ENCODE measurements at places on chromosomes 3 and 15. TPM values are rescaled to one million over a fixed set of nuclear protein-coding genes. Genes with fewer than 3 reads are reported as not detected.

GRCh38 chr15:52307847-52308246 lies 12.2 kb upstream of the MYO5C start:
- DNase-seq: no peak

DNA sequence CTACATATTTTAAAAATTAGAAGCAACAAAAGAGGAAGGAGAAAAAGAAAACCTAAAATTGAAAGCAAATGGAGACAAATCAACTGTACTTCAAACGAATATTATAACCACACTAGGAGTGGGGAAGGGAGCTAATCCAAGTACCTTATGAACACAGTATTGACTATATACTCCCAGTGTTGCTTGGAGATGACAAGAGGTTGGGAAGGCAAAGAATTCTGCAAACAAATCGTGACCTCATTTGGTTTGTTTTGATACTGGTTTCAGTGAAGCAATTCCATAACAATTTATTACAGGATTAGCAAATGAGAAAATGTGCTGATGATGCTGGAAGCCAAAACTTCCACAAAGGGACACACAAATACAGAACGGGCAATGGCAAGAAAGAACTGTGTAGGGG lies 268.1 kb downstream of the ULK4 start:
- no peak for DNase-seq

DNA sequence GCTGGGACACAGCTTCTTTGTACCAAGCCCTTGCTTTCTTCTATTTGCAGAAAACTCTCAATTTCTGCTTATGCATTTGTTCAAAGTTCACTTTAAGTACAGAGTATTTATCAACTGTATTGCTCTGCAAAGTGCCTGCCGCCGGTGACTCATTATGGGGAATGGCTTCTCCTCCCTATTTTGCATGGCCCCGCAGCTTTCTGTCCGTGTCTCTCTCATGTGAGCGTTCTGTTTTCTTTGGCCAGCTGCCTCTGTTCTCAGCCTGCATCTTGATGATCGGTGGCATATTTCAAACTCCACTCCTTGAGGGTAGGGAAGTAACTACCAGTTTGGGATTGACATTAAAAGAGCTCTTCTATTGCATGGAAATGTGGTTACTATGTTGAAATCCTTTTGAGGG lies 28.6 kb upstream of the ST8SIA2 start:
- no peak for DNase-seq

GRCh38 chr3:2978977-2979732 lies 131.0 kb downstream of the IL5RA start:
- DNase-seq: no peak

- no peak for DNase-seq
Observed at GRCh38 chr15:92376109-92376508, 17.6 kb upstream of the ST8SIA2 start.

- no peak for DNase-seq
Observed at GRCh38 chr15:68821190-68821840, 620 bp upstream of the ANP32A start.

- no peak for DNase-seq
Observed at GRCh38 chr15:76208084-76208785, 103.0 kb downstream of the ETFA start.

DNA sequence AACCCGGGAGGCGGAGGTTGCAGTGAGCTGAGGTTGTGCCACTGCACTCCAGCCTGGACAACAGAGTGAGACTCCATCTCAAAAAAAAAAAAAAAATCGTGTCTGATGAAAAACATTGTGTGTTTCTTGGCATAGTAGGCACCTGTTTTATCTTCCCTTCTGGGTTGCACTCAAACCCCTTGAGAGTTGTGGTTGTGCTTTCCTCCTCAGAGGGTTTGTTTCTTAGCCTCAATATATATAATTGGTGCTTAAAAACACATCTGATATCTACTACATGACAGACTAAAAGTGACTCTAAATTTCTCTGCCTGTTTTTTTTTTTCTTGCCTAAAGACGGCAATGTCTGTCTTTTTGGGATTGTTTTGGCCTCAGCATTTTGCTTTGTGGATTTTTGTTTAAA lies 7.6 kb downstream of the NR1D2 start:
- DNase-seq: no peak

DNA sequence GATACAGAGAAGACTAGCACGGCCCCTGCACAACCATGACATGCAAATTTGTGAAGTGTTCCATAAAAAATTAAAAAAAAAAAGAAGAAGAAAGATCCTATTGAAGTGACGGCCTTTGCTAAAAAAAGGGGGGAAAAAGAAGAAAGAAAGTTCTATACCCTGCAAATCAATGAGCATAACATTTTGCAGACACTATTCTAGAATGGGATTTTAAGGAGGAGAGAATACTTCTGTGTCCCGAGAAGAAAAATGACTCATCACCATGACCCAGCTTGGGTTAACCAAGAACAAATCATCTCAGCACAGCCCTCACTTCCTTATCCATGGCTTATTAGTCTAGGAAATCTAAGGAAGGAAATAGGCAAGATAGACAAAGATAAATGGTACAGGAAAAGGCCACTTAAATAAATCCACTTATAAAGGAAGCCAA lies 7.4 kb upstream of the SH3BP5 start:
- no peak for DNase-seq

- DNase-seq: no peak
Observed at GRCh38 chr15:63264688-63265293, 12.6 kb upstream of the APH1B start.

GRCh38 chr15:58559904-58560588 lies 128.3 kb downstream of the LIPC start:
- no peak for DNase-seq

DNA sequence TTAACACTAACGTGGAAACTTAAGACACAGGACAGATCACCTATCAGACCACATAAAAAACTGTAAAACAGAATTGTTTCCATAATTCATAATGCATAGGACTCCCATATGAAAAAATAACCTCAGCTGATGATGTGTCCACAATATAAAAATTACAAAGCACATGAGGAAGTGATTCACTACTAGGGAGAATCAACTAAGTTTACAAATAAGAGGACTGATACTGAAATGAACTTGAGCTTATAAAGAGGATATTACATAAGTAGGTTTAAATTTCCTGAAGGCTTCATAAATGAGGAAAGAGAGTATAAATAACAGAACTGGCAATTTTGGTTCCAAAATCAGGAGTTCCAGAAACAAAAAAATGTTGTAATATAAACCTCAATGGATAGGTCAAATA lies 111.9 kb downstream of the SAMMSON start:
- no peak for DNase-seq

Gene BNC1
- total RNA-seq: not detected

Gene LRRIQ4
- total RNA-seq: 0.32 TPM

Gene ENTPD3
- total RNA-seq: not detected

Gene ATRIP
- total RNA-seq: 15.9 TPM

Gene NR1I2
- 0.60 TPM for total RNA-seq

Gene MST1
- total RNA-seq: 15.9 TPM

Gene LPCAT4
- 88.4 TPM for total RNA-seq

Data from activated naive CD4-positive, alpha-beta T cell treated with anti-CD3 and anti-CD28 coated beads, Interleukin-2, amount 50 U/mL, for 72 hours (primary cell).